ENCODE measurements at places on chromosomes 3 and 15.
A peak's percentile ranks its signal among the peaks of the same experiment; 100 is the strongest.

GRCh38 chr3:71927505-71928066, 142.6 kb upstream of the PROK2 start:
- no peak for DNase-seq

GRCh38 chr15:77622209-77622933, 10.3 kb downstream of the LINGO1 start:
- no peak for DNase-seq

GRCh38 chr3:9769426-9770275, at the start of gene CAMK1:
TSS of gene CAMK1 (minus strand) at chr3:9769947. CDS start at chr3:9767749, 2,198 bp downstream.
- DNase-seq, result peak; percentile 86

DNA sequence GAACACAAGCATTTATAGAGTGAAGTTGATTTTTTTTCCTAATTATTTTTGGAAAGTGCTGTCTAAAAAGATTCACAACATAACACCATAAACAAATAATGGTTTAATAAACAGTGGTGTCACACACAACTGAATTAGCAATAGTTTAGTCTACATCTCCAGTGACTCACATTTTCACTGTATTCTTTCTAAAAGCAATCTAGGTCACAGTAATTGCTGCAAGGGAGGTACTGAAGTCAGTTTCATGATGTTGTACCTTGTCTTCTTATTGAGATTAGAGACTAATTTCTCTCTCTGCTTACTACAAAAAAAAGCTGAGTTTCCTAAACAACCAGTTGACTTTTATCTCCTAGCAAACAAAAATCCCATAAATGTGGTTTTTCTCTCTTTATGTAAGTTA, 29.6 kb downstream of the PLSCR4 start:
- DNase-seq, result no peak

DNA sequence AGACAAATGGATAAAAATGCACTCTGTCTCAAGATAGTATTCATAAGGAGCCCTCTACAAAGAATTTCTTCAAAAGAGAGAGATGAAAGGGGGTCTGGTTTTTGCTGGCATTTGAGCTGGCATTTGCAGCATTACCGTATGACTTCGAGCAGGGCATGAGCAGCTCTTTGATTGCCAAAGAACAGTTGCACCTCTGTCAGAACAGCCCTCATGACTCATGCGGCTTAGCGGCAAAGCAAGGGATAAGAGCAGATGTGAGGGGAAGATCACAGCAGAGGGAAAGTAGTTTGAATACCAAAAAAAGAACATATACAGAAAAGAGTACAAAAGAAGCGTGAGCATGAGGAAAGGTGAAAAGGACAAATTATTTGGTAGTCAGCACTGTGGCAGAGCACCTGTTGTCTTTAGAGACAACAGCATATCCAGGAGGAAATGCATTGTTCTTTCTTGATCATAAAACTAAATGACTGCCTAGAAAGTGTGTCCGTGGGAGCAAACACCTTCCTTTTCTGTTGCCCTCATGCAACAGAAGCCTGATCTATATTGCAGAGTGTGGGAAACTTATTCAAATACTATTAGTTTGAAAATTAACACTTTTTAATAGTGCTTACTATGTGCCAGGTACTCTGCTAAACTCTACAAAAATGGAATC, 80.5 kb upstream of the SLC24A5 start:
- no peak for DNase-seq

GRCh38 chr3:119681279-119681678, 4.1 kb upstream of the COX17 start:
- peak; percentile 36 for DNase-seq

GRCh38 chr3:56813653-56813960, 11.9 kb upstream of the ARHGEF3 start:
- DNase-seq, result no peak

DNA sequence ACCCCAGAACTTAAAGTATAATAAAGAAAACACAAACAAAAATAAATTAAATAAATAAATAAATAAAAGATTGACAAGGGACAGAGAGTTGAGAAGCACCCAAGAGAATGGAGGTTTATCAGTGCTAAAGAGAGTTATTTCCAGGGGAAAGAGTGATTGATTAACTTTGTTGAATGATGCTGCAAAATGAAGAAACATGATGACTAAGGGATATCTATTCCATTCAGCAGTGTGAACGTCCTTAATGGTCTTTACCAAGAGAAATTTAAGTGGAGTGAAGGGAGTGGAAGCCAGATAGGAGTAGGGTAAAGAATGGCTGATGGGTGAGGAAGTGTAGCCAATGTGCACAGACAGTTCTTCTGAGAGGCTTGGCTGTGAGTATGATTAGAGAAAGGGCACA, 11.1 kb downstream of the REC114 start:
- no peak for DNase-seq

- no peak for DNase-seq
Measured at GRCh38 chr15:39597751-39598185, 16.9 kb downstream of the THBS1 start.
